ENCODE measurements at places on chromosomes 12 and 14.

GRCh38 chr12:120358412-120359100 lies 10.4 kb downstream of the MSI1 start:
- no peak for DNase-seq

DNA sequence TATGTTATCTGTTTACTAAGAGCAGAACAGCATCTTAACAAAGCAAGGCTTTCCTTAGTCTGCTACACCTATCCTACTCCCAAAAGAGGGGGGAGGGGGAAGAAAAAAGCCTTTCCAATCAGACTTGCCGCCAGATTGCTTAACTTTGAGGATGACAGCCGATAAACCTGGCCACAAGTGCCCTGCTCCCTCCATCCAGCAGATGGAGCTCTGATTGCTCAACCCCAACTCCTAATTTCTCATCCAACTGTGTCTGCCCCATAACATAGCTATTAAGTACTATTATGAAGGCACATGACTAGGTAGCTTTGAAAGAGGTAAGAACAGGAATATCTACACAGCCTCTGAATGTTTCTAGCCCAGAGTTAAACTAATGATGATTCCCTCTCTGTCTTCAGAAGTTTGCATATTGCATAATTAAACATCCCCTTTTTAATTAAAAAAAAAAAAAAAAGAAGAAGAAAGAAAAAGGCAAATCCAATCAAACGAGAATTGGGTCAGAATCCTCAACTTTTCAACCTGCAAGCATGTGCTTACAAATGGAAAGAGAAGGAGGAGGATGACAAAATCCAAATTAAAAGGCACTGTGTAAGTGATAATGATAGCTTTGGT lies 247.4 kb downstream of the GALC start:
- DNase-seq, result no peak

DNA sequence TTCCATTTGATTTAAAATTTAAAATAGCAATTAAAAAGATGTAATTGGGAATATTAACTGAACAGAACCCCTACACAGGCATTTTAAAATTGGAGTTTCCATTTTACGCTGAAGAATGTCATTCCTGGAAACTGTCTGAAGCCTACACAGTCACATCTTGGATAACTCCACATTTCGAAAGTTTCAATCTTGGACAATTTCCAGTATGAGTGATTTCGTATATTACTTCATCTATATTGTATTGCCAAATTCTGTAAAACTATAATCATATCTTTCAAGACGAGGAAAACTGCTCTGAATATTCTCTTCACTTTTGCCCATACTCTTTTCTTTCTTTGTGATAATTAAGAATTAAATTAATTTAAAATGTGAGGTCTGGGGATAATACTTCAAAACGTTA lies 194.2 kb upstream of the ABCD2 start:
- no peak for DNase-seq

DNA sequence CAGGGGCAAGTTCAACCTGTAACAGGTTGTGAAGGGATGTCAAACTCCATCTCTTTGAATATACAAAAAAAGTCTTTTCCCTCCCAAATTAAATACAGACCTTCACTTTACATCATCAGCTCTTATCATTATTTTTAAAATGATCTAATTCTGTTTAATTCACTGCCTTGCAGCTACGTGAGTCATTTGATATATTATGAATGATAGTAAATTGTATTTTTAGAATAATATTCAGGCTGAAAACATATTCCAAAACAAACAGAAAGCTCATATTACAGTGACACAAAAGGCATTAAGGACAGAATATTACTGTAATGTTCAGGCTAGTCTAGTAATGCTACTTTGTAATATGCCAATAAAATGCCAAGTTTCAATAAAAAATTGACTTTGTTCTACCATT lies 53.3 kb downstream of the BCAT1 start:
- DNase-seq, result no peak

DNA sequence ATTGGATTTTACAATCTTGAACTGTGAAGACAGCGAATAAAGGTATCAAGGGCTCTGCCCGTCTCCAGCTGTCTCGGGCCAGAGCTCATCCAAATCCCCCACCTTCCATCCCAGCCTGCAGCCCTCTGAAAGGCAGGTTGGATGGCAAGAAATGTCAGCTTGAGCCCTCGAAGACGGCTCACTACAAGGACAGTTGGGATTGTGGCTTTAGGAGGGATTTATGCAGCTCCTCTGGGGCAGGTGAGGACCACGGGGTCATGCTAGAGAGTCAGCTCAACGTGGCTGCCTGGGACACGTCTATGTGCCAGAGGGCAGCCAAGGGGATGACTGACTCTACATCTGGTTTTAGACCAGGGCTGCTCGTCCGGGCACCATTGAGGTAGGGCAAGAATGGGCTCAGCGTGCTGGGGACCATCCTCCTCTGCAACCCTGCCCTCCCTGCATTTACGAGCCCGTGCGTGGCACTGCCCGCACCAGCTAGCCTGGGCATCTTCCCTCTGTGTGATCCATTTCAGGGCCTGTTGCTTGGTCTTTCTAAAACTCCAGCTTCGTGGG lies 16.2 kb downstream of the MVK start:
- no peak for DNase-seq
